ENCODE measurements at places on chromosomes 6 and 20.

- DNase-seq = no peak
Observed at GRCh38 chr20:35582131-35582530, 33.5 kb upstream of the SPAG4 start.

GRCh38 chr6:143859891-143860660 lies 4.2 kb upstream of the ZC2HC1B start:
- DNase-seq = no peak

GRCh38 chr20:50026746-50027575 lies 44.2 kb downstream of the SNAI1 start:
- no peak for DNase-seq

DNA sequence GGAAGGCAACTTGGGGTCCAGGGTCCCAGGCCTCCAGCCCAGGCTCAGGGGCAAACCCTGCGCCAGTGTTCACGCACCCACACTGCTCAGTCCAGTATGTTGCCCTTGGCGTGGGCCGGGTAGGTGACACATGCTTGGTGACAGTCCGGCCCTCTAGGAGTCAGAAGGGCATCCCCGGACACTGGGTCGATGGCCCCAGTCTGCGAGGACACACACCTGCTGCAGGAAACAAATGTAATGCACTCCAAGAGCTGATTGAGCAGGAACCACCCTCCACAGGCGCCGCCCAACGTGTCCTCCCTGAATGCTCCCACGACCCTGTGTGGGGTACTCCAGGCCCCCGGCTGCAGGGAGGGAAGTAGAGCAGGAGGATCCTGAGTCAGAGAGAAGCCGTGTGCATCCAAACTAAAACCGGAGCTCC lies 160.7 kb downstream of the DLL1 start:
- no peak for DNase-seq

DNA sequence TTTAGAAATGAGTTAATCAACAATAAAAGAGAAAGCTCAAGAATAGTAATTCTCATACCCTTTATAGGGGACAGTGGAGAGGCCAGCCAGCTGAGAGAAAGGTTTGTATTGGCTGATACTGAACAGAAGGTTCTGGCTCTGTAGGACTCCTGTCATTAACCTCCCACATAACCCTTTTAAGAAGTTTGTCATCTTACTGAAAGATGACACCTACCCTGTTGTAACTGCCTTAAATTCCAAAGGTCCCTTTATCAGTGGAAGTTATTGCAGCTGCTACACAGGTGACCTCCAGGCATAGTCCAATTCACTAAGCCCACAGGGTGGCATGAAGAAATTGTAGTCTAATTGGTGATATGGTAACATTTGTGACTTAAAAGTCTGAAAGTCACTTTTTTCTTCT lies 790.1 kb downstream of the TENT5A start:
- no peak for DNase-seq

DNA sequence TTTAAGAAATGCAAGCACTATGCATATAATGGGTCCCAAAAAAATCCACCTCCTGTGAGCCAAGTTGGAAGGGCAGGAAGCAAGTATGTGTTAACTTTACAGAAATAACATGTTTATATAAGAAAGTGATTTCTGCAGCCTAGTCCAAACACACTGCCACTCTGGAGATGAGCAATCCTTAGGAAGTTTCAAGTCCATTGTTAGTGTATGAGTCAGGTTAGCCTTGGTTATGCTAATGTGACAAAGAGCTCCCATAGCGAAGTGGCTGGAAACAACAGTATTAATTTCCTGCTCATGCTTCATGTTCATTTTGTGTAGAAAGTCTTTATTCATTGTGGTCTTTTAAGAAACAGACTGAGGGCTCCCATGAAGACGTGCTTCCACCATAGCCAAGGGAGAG lies 121.4 kb downstream of the TBXT start:
- DNase-seq = no peak

- DNase-seq = no peak
Observed at GRCh38 chr6:23368557-23368956, 757.5 kb upstream of the NRSN1 start.

DNA sequence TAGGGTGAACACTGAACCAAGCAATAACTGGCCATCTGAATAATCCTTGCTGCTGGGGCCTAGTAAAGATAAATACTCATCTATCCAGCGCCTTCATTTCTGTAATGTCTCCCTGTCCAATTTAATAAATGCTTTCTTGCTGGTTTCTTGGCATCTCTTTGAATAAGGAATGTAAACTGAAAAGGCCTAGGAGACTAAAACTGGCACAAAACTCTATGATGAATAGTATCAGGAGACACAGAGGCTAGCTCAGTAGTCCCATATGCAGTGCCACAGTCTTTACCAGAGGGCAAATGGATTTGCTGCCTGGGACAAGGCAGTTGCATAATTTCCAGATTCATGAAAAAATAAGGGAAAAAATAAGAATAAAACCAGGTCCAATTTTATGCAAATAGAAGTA lies 324.4 kb downstream of the CENPW start:
- no peak for DNase-seq

- no peak for DNase-seq
Observed at GRCh38 chr20:4342609-4343008, 327.3 kb upstream of the RNF24 start.

GRCh38 chr6:105713474-105714118 lies 310.7 kb upstream of the PREP start:
- no peak for DNase-seq

GRCh38 chr6:158638324-158638854 lies 6.2 kb downstream of the DYNLT1 start:
- DNase-seq = no peak

DNA sequence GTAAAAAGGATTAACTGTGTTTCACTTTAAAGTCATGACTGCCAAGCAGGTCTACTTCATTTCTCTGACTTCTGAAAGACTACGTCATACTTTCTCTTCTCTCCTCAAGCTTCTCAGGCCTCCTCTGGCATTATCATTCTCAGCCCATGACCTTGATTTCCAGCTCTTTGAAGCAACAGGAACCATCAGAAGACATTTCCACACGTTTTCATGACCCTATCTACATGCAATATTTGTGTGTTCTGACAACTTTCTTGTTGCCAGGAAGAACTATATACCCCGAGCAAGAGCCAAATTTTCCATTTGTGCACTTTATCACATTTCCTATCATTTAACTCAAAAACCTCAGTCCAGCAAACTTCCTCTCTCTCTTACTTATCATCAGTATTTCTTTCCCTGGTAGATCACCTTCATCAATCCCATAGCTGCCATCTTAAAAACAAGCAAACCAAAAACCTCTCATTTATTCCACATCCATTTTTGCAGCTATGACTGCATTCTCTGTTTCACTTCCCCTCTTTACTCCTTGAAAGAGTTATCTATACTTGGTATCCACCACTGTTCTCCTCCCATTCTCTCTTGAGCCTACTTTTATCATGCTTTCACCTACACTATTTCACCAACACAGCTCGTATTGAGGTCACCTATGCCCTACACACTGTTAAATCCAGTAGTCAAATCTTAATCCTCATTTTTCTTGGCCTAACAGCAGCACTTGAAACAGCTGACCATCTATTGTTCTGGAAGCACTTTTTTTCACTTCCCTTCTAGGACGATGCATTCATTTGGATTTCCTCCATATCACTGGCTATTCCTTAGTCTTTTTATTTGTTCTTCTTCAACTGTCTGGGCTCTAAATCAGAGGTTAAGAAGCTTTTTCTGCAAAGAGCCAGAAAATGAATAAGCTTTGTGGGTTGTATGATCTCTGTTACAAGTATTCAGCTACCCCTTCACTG lies 47.1 kb downstream of the STX7 start:
- DNase-seq = no peak

GRCh38 chr20:57908704-57909630 lies 199.2 kb upstream of the PMEPA1 start:
- DNase-seq = no peak

- DNase-seq = no peak
Observed at GRCh38 chr6:34098045-34098936, 47.6 kb downstream of the GRM4 start.

- no peak for DNase-seq
Observed at GRCh38 chr20:53891306-53891894, 179.0 kb downstream of the BCAS1 start.

- DNase-seq = no peak
Observed at GRCh38 chr6:33905071-33905609, 101.3 kb upstream of the MLN start.

GRCh38 chr20:32339116-32339515 lies 19.0 kb upstream of the ASXL1 start:
- no peak for DNase-seq

- DNase-seq = no peak
Observed at GRCh38 chr6:158715330-158716311, 65.8 kb downstream of the SYTL3 start.

DNA sequence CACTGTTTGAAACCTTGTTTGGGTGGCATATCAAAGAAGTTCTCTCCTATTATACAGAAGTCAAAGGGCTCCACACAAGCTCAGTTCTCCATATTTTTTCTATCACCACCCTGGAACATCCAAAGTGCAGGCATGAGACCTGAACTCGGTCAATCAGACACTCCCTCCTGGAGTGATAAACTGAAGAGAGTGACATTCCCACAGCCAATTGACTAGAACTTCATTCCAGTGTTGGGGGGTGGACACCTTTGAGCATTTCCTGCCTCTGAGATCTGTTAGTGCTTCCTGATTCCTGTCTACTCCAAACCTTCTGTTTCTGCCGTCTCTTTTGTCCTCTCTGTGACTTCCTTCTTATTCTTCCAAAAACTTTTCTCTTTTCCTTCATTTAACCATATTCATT lies 220.7 kb upstream of the NOX3 start:
- DNase-seq = no peak

- DNase-seq = no peak
Observed at GRCh38 chr6:87431263-87431662, 23.5 kb downstream of the CFAP206 start.

DNA sequence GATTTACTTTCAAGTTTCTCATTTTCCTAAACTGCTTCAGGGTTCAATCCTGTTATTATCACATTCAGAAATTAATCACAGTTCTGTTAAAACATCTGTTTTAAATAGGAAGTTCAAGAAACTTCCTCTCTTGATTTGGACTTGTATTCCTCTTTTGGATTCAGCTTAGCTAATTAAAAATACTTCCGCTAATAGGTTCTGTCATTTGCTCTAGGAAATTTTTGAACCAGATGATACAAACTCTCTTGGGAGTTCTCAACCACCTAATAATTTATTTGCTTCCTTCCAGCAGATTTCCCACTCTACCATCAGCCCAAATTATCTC lies 15.9 kb upstream of the TMEM30A start:
- DNase-seq = no peak

DNA sequence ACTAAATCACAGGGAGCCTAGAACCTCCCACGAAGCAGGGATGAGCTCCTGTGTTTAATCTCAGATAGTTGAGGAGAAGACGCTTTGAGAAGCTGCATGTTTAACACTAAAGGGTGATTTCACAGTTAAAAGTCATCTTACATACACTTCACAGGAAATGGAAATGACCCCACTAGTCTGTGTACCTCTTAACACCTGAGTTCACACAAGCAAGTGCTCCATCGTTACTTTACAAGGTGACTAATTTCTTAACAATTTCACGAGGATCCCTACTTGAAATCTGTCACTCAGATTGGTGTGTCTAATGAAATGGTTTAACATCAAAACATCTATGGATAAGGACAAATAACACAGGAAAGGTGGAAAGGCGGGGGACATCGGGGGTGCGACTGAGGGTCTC lies 93.8 kb upstream of the RPS6KA2 start:
- no peak for DNase-seq

DNA sequence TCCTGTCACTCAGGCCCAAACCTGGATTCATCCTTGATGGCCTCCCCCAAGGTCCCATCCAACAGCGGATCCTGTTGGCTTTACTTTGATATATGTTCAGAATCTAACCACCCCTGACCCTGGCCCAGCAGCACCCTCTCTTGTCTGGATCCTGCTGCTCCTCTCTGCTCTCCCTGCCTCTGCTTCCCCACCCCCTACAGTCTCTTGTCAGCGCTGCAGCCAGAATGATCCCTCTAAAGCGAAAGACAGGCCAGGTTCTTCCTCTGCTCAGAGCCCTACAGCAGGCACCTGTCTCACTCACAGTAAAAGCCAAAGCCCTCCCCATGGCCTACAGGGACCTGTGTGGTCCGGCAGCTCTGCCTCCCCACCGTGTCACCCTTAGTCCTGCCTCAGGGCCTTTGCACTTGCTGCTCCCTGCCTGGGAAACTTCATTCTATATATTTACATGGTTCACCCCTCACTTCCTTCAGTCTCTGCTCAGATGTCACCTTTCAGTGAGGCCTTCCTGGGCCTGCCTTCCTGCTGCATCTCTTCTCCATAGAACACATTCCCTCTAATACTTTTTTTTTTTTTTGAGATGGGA lies 37.4 kb upstream of the KCNB1 start:
- no peak for DNase-seq

- no peak for DNase-seq
Observed at GRCh38 chr6:11645016-11645415, 107.5 kb downstream of the TMEM170B start.

DNA sequence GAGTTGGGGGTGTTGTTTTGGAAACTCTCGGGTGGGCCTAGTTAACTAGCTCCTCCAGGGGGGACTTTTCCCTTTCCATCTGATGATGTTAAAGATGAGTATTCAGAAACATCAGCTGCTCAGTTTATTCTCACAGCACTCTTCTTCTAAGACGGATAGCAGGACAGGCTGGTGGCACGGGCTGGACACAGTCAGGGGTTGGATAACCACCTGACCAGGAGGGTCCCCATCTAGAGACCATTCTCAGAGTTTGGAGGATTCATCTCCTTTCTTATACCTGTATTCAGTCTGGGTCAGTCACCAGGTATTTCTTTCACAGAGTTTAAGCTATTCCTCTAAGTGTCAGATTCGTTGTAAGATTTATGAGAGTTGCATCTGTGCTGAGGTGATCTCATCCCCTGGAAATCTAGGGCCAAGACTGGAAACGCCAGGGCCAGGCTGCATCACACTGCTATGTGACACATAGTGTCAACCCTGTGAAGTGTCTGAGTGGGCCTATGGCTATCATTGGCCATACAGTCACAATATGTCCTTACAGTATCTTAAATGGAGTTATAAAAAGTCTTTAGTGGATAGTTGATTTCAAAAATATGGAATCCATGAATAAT lies 111.7 kb downstream of the FAM50B start:
- no peak for DNase-seq

GRCh38 chr6:108619431-108620197 lies 58.9 kb downstream of the FOXO3 start:
- DNase-seq = no peak

DNA sequence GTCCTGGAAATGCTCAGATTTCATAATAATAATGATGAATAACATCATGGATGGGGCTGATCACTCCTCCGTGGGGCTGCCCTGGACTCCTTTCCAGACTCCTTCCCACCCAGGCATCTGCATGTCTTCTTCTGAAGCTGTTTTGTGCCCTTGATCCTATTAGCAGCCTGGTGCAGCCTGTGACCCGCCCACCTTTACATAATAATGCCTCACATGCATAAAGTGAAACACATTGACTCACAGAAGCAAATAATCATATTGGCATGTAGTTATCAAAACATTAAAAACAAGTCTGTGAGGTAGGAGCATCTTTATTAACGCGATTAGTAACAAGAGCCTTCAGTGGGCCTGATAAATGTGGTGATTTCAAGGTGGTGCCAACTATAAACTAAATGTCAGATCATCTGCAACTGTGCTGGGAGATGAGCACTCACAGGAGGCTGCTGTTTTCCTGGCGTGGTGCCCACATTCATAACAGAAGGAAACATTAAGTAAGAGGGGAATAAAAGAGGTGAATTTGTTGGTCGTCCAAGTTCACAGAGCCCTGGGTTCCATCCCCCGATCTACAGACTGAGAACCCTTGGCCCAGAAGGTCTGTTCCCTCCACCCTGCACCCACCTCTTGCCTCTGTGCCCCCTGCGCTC lies 344.7 kb downstream of the CDH4 start:
- no peak for DNase-seq

Measured in NCI-H2171 (cell line).